ENCODE measurements at places on chromosomes 3 and 15.

DNA sequence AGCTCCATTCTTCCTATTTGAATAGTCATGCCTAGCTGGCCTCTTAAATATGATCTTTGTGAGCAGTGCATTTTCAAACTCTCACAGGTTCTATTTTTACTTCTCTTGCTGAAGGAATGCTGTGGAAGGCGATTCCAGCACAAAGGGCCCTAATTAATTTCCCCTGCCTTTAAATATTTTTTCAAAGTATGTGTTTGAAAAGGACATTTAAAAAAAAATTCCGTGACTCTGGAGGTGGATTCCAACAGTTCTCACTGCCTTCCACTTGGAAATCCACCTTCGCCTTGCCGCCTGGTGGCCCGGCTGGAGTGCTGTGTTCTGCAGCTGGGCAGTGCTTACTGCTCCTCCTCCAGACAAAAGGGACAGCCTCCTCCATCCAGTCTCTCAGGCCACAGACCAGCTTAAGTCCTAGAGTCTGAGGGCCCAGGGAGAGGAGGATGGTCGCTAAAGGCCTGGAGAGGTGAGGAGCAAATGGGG, 61.5 kb upstream of the CORO2B start:
- no peak for DNase-seq

DNA sequence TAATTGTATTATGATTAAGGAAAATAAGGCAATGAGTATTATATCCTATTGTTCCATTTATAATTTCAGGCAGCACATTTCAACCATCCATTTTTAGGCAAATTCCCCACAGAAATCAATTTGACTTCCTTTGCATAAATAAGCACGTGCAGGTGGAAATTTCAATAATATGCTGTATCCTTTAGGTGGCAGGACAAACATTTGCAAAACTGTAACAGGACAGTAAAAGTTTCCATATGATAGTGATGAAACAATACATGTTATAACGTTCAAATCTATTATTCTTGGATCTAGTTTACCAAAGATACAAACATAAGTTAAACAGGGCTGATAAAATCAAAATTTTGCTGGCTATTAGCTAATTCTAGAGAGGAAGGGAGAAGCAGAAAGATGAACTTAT, 8.5 kb downstream of the UACA start:
- no peak for DNase-seq

DNA sequence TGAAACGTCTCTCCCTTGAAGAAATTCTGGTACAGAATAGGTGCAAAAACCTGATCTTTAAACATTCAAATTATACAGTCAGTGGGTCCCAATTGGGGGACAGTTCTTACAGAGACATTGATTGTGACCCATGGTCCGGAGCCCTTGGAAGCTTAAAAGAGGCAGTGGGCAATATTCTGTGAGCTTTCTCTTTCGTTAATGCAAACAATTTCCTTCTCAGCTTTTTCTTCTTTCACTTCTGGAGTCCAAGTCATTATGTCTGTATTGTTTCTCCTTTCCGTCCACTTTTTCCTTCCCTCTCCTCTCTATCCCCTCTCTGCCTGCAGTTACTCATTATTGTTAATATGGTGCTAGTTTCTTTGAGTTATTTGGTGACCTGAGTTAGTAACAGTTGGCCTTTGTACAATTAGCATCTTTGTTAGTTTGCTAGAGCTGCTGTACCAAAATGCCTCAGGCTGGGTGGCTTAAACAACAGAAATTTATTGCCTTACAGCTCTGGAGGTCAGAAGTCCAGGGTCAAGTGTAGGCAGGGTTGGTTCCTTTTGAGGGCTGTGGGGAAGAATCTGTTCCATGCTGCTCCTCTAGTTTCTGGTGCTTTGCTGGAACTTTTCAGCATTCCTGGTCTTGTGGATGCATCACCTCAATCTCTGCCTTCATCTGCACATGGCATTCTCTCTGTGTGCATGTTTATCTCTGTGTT, 102.6 kb downstream of the GMPS start:
- no peak for DNase-seq

DNA sequence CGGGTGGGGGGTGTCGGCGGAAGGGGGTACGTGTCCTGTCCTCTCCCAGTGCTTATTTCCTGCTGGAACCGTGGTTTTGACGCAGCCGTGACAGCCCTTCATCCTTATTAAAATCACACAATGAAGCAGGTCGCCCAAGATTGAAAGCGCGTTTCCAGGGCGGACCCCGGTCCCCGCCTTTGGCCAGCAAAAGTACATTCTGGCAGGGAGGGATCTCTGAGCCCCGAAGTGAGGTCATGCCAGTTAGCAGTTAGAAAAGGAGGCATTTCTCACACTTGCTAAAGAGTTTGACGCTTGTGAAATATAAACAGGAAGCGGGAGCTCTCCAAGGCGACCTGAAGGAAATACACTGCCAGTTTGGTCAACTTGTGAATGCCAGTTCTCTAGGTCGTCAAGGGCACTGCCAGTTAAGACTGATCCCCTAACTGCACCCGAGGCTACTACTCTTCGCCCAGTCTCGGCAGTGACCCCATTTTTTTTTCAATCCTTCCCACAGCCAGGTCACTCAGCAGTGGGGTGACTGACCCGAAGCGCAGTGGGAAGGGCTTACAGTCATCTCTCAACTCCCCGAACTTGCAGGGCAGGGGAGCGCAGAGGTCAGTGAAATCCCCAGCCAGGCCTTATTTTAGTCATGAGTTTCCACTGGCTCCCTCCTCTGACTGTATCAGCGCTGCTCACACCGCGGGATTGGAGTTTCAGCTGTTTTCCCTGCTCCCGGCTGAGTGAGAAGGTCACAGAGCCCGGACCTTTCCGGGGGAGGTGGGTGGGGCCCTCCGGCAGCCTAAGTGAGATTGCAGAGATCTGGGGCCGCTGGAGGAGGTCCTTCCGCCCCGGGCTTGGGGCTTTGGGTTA, 2.0 kb upstream of the BHLHE40 start:
- peak; percentile 18 for DNase-seq

DNA sequence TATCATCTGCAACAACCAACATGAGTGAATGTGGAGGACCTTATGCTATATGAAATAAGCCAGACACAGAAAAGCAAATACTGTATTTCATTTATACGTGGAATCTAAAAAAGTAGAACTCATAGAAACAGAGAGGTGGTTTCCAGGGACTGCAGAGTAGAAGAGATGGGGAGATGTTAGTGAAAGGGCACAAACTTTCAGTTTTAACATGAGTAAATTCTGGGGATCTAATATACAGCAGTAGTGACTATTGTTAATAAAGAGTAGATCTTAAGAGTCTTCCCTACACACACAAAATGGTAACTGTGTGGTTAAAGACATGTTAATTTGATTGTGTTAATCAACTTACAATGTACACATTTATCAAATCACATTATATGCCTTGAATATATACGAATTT, 20.9 kb upstream of the MELTF start:
- no peak for DNase-seq

DNA sequence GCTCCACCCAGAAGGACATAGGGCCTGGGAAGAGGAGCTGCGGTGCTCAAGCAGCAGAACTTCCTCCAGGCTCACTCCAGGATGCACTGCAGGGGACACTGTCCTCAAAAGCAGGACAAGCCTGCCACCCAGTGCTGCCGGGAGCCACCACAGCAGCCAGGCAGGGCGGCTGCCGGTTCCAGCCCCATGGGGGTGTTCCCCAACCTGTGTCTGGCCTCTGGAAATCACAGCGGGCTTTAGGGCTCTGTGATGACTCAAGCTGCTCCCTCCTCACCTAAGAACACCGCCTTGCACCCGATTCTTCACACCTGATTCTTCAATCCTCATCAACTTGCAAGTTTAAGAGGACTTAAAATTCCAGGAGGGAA, 71.9 kb upstream of the SLC6A11 start:
- DNase-seq, result no peak

DNA sequence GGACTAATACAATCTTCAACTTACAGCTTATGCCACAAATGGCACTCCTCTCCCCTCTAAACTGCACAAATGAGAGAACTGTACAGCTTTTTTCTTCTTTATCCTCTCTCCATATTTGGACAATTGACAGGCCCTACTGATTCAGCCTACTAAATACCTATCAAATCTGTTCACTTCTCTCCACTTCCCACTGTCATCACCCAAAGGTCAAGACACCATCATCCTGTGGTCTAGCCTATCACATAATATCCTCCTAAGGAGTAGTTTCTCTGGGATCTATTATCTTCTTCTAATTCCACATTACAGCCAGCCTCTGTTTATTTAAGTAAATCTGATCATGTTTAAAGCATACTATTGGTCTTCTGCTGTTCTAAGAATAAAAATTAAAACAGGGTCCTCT, 33.0 kb upstream of the SLC12A8 start:
- DNase-seq, result no peak

- DNase-seq, result peak; percentile 12
Measured at GRCh38 chr3:14548321-14548729, 8.2 kb upstream of the GRIP2 start.

- no peak for DNase-seq
Measured at GRCh38 chr3:175357758-175358157, 498.6 kb downstream of the NAALADL2 start.

- DNase-seq, result no peak
Measured at GRCh38 chr3:158769952-158770740, 31.7 kb upstream of the MFSD1 start.

- no peak for DNase-seq
Measured at GRCh38 chr3:27680517-27681246, 41.4 kb downstream of the EOMES start.

DNA sequence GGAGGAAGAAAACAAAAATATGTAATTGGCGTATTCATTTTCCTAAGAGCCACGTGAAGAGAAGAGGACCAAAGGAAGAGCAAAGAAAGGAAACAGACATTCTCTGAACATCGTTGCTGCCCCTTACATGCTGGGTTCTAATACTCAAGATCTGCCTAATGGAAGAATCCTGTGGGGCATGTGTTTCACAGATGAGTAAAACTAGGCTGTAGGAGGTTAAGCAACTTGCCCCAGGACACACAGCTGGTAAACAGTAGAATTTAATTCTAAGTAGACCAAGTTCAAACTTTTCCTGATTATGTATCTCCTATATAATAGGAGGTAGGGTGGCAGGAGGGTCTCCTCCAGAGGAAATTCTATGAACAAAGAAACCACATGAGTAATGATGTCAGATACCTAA, 106.1 kb upstream of the TNFAIP8L3 start:
- DNase-seq, result no peak

Measured in T-helper 17 cell (primary cell).